ENCODE measurements at places on chromosomes 7 and 10.

- DNase-seq = no peak
These were observed 30.3 kb downstream of the GATA3 start for GRCh38 chr10:8084799-8085198.

GRCh38 chr7:134834689-134835462 lies 55.4 kb downstream of the CALD1 start:
- DNase-seq = no peak

DNA sequence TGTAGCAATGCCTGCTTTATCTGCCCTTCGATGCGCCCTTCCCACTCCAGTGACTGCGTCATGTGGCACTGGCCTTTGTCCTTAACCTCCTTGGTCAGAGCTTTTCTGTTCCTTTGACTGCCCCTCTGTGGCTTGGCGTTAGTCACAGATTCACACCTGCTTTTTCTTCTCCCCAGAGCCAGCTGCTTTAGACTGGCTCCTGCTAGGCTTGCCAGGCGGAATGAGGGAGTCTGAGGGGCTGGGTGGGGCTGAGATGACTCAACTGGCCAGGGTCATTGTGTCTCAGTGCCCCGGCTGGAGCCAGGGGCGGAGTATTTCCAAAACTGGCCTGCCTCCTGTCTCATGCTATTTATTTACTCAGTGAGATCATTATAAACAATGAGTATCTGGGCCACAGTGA lies 194.1 kb downstream of the EMX2 start:
- DNase-seq = no peak

DNA sequence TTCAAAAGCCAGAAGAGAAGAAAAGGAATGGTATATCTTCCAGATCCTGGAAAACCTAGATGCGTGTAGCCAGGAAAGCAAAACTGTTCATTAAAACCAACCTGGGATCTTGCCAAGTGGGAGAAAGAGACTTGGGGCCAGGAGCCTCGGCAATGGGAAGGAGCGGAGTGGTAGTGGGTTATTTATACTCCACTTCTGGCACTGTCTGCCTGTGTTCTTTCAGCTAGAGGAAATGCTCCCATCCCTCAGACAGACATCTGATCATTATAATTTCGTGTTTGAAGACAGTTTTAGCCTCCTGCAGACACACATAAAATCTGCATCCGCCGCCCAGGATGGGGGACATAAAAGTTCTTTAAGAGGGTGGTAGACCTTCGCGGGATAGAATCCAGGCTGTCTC lies 421.6 kb downstream of the RPS24 start:
- no peak for DNase-seq

- DNase-seq = no peak
These were observed 489.2 kb downstream of the ZNF33B start for GRCh38 chr10:42149027-42149700.

DNA sequence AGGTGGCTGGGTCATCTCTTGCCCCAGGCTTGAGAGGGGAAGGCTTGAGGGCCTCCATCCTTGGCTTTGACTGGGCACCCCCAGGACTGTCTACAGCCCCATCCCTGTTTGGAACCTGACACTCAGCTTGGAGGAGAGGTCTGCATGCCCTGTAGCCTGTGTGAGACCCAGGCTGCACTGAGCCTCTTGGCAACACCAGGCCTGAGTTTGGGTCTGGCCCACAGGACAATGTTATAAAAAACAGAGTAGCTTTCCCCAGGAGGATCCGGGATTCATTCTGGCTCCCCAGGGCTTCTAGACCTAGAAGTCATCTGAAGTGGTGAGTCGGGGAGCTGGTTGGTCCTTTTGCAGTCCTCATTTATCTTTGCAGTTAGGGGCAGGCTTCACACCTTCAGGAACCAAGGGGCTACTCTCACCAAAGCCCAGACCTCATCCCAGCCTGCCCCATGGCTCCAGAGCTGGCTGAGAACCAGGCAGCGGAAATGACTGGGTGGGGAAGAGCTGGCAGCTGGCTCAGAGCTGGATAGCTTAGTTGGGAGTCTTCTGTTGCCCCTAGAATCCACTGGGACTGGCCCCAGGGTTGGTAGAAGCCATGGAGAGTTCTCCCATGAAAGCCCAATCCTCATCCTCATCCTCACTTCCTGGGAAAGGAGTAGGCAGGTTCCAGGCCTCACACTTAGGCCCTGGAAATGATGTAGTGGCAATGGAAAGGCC lies 68.8 kb downstream of the ADCYAP1R1 start:
- no peak for DNase-seq

- peak; percentile 31 for DNase-seq
These were observed 170.0 kb downstream of the PRKCQ start for GRCh38 chr10:6409971-6410643.
